Activated gamma-delta T cell (primary cell): ENCODE measurements at places on chromosomes 5 and 9.
A peak's percentile ranks its signal among the peaks of the same experiment; 100 is the strongest.

- DNase-seq: no peak
Measured at GRCh38 chr5:157540707-157541446, 34.7 kb downstream of the ADAM19 start.

DNA sequence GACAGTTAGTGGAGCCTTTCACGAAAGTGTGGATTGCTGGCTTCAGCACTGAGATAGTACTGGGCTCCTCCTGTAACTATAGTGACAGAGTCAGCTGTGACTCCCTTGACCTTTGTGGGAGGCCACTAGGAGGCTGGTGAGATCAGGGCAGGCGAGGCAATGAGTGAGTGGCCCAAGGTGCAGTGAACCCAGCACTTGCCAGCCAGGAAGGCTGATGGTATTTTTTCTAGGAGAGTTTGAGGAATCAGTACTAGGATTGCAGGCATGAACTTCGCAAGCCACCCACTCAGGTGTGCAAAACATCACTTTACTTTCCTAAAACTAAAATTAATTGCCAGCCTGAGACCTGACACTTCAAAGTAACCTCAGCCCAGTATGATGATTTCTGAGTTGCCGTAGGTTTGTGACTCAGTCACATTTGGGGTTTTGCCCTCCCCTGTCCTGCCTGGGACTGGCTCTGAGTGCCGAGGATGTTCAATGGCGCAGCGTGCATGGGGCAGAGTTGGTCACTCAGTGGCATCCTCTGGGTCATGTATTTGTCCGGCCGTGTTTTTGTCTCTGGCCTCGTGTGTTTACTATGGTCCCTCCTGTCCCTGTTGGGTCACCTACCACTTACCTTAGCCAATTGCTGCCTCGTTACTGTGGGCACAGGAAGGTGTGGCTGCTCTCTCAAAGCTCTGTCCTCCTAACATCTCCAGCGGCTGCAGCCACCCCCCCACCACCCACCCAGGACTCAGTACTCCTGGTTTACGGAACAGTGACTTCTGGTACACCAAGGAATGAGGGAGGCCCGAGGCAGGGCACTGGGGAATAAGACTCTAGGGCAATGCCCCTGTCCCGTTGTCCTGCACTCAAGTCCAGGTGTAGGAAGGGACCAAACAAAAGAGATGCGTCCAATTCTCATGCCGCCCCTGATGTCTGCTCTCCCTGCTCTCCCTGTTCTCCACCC lies 67.2 kb downstream of the IL31RA start:
- no peak for DNase-seq

GRCh38 chr5:74143151-74143550 lies 497.4 kb downstream of the ENC1 start:
- DNase-seq: no peak

DNA sequence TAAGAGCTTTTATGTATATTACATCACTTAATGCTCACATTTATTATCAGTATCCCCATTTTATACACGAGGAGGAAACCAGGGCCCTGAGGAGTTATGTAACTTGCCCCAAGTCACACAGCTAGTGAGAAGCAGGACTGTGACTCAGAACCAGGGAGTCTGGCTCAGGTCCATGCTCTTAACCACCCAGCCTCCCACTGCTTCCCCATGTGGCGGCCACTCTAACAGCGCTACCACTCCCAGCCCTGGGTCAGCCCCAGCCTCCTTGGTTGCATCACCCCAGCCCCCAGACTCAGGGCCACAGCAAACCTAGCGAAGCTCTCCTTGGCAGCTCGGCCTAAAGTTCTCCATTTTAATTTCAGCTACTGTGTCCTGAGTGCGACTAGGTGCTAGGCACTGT lies 159.1 kb downstream of the PAX5 start:
- no peak for DNase-seq

GRCh38 chr5:14465116-14465515 lies 116.5 kb upstream of the OTULINL start:
- DNase-seq: no peak

DNA sequence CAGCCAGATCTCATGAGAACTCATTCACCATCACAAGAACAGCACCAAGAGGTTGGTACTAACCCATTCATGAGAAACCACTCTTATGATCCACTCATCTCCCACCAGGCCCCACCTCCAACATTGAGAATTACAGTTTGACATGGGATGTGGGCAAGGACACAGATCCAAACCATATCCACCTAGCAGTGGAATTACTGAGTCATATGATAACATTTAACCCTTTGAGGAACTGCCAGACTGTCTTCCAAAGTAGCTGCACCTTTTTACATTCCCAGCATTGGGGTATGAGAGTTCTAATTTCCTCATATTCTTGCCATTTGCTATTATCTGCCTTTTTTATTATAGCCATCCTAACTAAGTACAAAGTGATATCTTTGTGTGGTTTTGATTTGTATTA lies 51.9 kb downstream of the CTNNA1 start:
- DNase-seq: no peak

GRCh38 chr9:10268531-10269485 lies 344.0 kb downstream of the PTPRD start:
- DNase-seq: no peak

GRCh38 chr9:124708074-124708473 lies 63.0 kb downstream of the NR6A1 start:
- DNase-seq: no peak

DNA sequence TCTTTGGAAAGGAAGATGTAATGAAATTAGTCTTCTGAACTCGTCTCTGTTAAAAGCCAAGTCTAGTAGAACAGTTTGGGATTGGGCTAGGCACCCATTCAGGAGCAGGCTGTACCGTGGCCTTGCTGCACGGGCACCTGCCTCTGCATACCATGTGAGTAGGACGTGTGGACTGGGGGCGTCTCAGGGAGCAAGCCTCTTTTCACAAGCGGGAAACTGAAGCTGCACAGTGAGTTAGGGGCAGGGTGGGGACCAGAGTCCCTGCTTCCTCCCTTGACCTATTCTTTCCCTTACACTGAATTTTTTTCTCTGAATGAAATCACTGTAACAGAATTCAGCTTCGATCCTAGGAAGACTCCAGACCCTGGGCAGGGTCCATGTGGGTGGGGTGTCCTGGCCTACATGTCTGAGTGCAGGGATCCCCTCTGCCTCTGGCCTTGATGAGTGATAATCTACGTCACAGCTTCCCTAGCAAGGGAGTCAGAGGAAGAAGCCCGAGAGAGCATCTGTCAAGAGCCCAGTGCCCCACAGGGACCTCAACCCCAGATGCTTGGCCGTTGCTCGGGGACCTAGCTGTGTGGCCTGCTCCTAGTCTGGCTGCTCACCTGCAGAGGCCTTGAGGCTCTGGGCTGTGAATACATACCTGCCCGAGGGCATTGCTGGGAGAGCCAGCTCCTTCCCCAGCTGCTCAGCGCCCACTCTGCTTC lies 15.1 kb downstream of the PHF2 start:
- DNase-seq: no peak

- peak; percentile 90 for DNase-seq
Measured at GRCh38 chr5:179023528-179024189, at the start of gene ZNF879. Gene ZNF879 (plus strand): TSS chr5:179023804. CDS start chr5:179025005, 1,201 bp downstream.

DNA sequence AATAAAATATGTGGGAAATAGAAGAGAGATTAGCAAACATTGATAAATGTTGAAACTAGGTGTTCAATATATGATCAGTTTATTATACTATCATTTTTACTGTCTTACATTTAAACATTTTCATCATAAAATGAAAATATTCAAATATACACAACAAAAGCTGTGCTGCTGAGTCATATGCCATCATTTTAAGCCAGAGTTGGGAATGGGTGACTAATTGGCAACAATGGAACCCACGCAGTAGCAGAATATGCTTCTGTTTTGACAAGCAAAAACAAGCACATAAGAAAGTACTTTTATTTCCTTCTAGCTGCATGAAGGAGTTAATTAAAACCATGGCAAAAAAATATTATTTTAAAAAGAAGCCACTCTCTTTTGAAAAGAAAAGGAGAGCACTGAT lies 340.0 kb upstream of the EDIL3 start:
- DNase-seq: no peak

DNA sequence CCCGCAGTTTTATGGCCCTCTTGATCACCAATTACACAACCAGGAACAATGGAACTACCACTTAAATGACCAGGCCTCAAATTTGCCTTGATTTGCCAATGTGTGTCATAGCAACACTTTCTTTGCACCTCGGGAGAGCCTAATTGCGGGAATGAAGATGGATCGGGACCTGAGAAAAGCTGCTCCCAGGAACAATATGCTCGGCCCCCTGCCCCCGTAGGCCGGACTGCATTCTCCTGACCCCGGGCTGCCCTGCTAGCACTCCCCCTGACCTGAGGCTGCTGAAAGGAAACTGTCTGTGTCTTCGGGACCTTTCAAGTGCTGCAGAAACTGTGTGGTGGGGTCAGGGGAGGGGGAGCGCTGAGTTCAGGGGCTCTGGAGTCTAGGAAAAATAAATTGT lies 294.3 kb upstream of the IRX1 start:
- no peak for DNase-seq

DNA sequence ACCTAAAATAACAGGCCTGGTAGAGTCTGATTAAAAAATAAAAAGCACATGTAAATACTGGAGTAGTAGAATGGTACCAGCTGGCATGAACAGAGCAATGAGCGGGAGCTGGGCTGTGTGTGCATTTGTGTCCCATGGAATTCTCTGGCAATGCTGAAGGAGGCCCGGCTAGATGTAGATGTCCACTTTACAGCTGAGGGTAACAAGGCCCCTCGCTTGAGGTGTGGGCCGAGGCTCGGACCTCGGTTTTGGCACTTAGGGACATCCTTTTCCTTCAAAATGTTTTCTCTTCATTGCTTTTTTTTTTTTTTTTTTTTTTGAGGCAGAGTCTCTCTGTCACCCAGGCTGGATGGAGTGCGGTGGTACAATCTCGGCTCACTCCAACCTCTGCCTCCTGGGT lies 1.5 kb upstream of the FGD3 start:
- no peak for DNase-seq
